ENCODE measurements at places on chromosomes 4 and X.

DNA sequence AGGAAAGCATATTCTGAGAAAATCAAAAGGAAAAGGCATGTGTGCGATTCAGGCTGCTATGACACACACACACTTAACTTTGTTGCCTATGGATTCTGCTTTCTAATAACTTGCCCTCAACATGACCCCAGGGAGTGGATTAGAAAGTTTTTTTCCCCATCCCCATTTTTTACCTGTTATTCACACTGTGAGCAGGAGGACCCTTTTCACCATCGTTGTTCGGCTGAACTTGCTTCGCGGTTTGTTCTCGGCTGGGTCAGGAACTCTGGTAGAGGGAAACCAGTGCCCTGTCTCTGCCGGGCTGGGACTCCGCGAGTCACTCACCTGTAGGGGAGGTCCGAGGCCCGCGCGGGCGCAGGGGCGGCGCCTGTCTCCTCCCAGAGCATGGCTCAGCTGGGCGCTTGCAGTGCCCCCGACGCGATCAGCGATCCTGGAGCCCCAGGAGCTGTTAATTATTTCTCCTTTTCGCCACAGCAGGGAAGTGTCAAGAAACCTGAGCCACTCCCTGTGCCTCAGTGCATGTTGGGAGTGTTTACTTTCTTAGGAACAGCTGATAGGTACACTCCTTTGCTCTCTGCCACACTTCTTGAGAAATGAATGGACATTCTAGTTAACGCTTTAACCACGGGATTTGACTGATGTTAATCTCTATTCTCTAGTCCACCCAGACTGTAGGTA is at the start of gene RASSF6:
Gene RASSF6 (minus strand): TSS at position 322 of the 678 bp plus-strand sequence. CDS start 8,641 bp downstream, outside the sequence.
- DNase-seq = no peak

- no peak for DNase-seq
Observed at GRCh38 chr4:152356428-152357034, 179.4 kb downstream of the FBXW7 start.

DNA sequence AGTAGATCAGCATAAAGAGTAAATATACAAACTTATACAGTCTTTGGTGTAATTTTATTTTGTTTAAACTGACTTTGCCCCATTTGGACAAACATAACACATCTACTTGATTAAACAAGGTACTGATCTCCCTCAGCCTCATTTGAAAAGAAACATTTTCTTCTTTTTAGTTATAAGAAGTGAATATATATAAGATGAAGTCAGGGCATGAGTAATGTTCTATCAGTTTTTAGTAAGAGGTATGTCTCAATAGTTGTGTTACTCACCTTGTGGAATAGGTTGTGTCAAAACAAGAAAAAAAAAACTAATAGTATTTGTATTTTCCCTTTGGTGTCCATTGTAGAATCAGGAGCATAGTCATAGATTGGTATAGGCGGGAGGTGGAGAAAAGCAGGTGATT is 327.4 kb downstream of the RPA4 start:
- DNase-seq = no peak

GRCh38 chrX:125420809-125421208 is 101.1 kb downstream of the TEX13C start:
- DNase-seq = no peak

- no peak for DNase-seq
Observed at GRCh38 chr4:718460-718859, 12.8 kb downstream of the PCGF3 start.

DNA sequence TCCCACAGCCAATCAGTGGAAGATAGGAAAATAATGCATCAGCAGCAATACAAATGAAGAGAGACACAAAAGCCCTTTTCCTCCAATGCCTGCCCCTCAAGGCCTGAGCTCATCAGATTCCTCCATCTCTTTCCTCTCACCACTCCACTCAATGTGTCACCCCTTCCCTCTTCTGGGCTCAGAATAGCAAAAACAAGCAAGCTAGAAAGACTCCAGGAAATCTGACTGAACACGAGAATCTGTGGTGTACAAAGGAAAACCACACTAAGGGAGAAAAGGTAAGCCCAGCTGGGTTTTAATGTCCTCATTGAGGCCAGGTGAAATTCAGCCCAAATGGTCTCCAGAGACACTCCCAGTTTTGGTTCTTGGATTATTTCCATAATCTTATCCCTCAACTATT is 46.3 kb downstream of the ARHGEF9 start:
- no peak for DNase-seq

DNA sequence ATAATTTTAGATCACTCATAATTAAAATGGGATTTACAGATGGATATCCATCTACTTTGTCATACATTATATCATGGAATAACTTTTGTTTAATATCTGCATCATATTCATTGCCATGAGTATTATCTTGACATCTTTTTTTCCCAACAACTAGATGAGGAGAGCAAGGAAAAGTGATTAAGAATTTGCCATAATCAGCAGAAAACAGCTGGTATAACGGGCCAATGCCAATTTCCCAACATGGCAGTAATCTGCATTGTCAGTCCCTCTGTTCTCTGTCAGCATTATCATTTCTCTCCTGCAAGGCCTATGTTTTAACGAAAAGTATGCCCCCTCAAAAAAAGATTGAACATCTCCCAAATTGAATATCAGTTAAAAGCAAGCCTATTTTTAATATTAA is 314.0 kb downstream of the FRMPD4 start:
- no peak for DNase-seq

GRCh38 chrX:31228415-31228832 is 156.6 kb upstream of the FTHL17 start:
- no peak for DNase-seq

- no peak for DNase-seq
Observed at GRCh38 chrX:24676403-24677024, 17.2 kb upstream of the POLA1 start.

GRCh38 chr4:175530655-175531054 is 281.4 kb downstream of the GPM6A start:
- no peak for DNase-seq

DNA sequence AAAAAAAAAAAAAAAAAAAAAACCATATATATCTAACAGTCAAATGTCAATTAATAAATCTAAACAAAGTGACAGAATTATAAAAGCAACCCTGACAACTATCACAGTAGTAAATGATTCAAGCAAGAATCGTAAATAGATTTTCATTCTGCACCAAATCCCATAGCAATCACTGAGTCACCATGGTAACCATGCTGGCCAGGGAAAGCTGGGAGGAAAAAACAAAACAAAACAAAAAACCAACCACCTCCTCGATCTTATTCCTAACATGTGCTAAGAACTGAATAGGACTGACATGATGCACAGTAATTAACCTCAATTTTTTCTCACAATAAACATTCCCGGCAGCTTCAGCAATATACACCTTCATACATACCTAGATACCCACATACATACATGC is 30.6 kb upstream of the RAB40A start:
- no peak for DNase-seq

GRCh38 chr4:127781300-127782024 is 660 bp upstream of the HSPA4L start:
- no peak for DNase-seq

DNA sequence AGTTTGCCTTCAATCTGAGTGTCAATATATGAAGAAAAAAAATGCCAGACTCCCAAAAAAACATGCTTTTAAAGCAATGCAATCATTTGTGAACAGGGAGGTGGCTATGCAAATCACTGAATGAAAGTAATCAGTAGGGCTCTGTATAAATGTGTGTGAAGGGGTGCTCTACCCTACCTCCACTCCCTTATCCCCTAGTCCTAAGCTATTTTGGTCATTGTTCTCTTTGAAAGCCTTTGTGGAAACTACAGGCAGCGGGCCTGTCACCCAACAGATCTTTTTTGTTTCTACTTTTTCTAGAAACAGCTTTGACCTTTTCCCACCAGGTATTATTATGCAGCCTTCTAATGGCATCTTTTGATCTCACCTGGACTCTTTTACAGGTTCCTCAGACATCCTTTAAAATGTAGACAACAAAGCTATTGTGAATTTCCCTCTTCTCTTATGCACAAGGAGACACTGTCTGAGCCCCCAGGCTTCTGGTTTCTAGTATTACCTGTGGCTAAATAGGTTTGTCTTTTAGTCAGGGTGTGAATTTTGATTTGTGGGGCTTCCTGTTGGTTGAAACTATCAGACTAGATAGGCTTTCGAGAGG is 9.2 kb downstream of the BOD1L1 start:
- DNase-seq = no peak

GRCh38 chr4:89994176-89994873 is 99.7 kb downstream of the MMRN1 start:
- DNase-seq = no peak

DNA sequence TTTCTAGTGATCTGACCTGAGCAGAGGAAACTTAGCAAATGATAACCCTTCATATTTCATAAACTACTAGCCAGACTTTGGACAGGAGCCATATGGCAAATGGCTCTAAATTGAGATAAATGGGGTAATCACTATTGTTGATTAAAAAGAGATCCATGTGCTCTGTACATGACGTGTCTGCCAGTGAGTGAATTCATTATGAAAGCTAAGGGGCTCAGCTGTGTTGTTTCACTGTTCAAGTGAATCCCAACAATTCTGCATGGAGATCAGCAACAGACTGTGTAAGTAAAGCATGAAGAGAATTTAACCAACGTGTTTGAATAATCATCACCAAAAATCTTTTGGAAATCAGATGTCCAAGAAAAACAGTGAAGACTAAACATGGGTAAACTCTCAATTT is 9.5 kb upstream of the QRFPR start:
- DNase-seq = no peak

GRCh38 chr4:11069581-11070211 is 359.0 kb downstream of the HS3ST1 start:
- DNase-seq = no peak

- DNase-seq = no peak
Observed at GRCh38 chr4:6894528-6895498, 14.8 kb upstream of the TBC1D14 start.

DNA sequence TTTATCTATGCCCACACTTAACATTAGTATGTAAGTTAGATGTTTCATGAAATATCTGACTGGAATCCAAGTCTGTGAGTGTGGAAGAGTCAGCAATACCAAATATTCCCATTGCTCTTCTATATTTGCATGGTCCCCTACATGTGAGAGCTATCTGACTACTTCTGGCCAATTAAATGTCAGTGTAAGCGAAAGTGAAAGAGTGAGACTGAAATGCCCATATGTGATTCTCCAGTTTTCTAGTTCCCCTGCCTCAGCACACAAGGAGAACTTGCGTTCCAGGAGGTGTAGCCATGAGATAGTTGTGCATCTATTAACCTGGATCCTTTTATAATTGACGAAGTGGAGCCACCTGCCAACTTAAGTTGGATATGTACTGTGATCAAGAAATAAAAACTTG is 50.1 kb upstream of the GLRB start:
- no peak for DNase-seq

GRCh38 chr4:147787204-147787603 is 55.3 kb downstream of the ARHGAP10 start:
- no peak for DNase-seq

DNA sequence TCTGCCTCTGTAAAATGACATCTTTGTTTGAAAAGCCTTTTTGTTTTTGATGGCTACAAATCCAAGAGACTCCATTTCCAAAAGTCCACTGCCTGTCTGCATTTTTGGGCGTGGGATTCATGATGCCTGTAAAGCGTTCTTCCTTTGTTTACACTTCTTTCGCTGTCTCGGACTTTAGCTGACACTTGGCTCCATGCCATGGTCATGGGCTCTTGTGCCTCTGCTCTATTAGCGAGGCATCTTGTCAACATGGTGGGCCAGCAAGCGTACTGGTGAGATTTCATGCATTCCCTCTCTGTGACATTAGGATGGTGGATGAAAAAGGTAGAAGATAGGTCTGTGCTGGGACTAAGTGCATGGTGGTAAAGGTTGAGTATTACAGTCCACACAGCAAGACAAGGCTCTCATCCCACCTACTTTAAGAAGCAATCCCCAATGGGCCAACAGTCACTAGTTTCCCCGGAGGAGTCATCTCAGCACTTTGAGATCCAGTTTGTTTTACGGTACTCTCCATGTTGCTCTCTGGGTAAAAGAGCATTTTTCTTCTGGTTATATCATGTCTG is 298.2 kb upstream of the KLF3 start:
- no peak for DNase-seq

GRCh38 chr4:99696801-99697200 is 39.2 kb upstream of the C4orf54 start:
- no peak for DNase-seq

DNA sequence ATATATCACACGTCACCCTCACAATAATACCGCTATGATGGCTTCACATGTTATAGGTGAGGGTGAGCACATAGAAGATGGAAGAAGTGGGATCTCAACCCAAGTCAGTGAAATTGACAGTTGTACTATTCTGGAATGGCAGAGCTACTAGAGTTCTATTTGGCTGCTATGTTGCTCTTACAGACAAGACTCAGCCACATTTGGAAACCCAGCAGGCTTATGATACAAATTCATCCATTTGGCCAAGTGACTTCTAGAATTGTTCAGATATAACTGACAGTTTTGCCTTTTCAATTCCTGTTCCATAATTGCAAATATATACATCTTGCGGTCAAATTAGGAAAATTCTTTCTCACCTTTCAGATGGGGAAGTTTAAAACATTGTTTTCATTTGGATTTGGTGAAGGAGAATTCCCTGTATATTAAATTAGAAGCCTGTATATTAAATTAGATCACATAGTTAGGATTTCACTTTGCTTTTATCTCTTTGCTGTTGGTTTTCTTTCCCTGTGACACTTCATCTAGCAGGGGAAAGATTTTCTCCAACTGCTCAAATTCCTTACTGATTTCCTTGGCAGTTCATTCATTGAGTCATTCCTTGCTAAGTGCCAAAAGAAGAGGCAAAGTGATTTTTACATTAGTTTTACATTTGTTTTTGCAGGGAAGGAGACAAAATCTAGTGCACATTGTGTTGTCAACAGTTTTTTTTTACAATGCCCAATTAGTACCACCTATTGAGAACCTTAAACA is 120.6 kb upstream of the TBC1D9 start:
- no peak for DNase-seq

DNA sequence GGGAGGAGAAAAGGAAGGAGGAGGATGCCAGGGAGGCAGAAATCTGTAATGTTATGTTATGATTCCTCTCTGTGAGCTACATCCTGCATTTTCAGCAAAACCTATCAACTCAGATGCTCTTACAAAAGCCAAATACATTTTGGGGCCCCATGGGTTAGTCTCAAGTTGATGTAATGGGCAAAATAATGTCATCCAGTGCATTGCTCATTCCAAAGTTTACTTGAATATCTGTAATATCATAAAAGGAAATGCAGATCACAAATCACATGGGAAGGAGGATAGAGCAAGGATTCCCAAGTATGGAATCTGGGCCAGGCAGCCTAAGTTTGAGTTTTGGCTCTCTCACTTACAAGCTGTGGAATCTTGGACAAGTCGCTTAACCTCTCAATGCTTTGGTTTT is 74.9 kb upstream of the SOD3 start:
- DNase-seq = no peak

GRCh38 chr4:6880691-6881090 is 28.9 kb upstream of the TBC1D14 start:
- DNase-seq = no peak

DNA sequence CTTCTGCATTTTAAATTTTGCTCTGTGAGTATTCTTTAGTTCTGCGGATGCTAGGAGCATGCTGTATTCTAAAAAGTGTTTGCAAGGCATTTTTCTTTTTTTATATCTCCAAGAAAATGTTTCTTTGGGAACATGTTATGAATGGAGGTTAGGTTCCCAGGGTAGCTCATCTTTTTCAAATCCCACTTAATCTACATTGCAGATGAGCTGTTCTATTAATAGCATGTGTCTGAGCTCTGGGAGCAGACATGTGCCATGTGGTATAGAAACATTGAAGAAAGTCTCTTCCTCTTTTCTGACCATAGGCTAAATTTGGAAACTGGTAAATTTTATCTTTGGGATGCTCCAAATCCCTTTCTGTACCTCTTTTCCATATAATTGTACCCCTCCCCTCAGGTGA is 23.2 kb downstream of the DIAPH2 start:
- DNase-seq = no peak

GRCh38 chr4:172143605-172144314 is 330.6 kb downstream of the GALNTL6 start:
- DNase-seq = no peak
